Gastroesophageal sphincter (tissue), 4 donors: ENCODE measurements at places on chromosomes 2 and 18.
A peak's percentile ranks its signal among the peaks of the same experiment; 100 is the strongest.

DNA sequence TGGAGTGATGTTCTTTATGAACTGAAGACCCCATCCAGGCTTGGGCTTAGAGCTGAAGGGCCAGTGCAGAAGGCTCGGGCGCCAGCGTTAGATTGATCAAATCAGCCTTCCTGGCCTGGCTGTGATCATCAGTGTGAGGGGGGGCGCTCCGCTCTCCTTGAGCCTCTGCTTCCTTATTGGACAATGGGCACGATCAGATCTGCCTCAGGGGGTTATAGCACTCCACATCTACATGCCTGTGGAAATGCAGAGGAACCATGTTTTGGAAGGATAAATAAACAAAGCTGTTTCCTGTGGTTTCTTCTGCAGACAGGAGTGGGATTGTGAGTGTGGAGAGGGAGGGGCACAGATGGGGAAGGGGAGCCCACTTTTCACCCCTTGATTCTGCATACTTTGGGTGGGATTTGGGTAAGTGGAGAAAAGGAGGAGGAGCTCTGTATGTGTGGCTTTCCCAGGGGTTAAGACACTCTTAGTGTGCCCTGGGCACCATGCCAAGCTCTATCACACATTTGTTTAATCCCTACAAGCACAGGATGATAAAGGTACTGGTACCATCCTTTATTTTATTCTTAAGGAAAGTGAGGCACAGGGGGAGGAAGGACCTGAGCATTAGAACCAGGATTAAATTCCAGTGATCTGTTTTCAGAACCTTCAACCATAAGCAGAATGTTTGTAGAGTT is 150.5 kb downstream of the EN1 start:
- no peak for ATAC-seq

DNA sequence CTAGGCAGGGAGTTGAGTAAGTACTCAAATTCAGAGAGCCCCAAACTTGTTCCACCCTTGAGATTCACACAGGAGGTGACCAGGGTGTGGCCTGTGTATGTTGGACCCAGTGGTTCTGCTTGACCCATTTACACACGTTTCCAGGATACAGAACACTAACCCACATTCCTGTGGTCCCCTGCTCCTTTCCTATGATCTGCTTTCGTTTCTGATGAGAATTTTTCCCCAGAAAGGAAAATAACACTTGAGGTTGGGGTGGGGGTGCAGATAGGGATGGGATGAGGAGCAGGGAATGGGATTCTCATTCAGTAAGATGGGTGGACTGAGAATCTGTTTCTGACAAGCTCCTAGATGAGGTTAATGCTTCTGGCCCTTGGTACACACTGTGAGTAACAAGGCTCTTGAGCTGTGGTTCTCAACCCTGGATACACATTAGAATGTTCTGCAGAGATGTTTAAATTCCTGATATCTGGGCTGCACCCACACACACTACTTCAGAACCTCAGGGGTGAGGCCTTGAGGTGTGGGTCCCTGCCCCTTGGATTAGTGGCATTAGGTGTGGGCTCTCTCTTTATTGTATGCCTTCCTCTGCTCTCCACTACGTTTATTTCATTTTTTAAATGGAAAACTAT is 58.4 kb downstream of the TPGS2 start:
- ATAC-seq = no peak

- no peak for ATAC-seq
These were observed 37.5 kb downstream of the RTP5 start for GRCh38 chr2:241906826-241907570.

DNA sequence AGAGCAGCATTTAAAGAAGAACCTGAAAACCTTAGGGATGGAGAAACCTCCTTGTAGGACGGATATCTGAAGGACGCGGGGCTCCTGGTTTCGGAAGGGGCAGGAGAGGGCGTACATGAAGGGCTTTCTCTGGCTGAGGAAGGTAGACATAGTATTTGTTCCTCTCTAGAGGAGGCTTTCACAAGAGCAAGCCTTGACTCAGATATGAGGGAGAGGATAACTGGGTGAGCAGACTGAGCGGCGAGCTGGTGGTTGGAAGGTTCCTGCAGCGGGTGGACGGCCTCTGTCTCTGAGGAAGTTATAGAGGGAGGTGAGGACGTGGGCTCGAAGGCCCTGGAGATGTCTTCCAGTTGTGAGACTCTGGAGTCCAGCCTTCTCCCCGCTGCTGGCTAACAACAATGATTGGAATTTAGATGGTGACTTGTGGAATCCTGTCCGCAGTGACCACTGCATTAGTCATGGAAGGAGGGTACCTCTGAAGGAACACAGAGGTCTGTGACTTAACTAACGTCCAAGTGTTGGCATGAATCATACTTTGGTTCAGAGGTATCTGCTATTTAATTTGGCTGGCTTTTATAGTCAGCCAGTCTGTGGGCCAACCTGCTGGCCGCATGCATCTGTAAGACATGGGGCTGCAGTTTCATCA is 80.9 kb downstream of the ASAP2 start:
- ATAC-seq = no peak

- ATAC-seq = peak; percentile 91
These were observed 14.8 kb upstream of the BIN1 start for GRCh38 chr2:127121776-127122176.

GRCh38 chr2:190718652-190719526 is 70.0 kb downstream of the NAB1 start:
- peak; percentile 66 for ATAC-seq

- ATAC-seq = peak; percentile 93
These were observed at the start of gene UBXN2A for GRCh38 chr2:23939987-23940717. Gene UBXN2A (plus strand): TSS chr2:23940463. CDS start chr2:23958315, 17,852 bp downstream.

DNA sequence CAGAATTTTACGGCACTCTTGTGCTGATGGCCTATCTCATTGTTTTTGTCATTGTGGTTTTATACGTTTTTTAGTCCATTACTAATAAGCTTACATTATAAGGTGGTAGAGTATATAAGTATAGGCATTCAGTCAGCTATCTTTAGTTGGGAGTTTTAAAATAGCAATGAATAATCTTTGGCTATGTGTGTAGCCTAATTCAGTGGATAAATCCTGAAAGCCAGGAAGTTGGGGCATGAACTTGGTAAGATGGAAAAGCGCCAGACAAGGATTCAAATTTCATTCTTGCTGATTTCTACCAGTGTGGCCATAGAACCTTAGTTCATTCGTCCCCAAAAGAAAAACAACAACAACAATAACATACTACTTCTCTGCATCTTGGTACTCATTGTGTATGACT is 31.2 kb downstream of the EPC2 start:
- ATAC-seq = no peak

- ATAC-seq = no peak
These were observed 29.7 kb downstream of the C2orf42 start for GRCh38 chr2:70161069-70161534.

- no peak for ATAC-seq
These were observed 188.9 kb upstream of the TNP1 start for GRCh38 chr2:217048730-217049129.

- ATAC-seq = no peak
These were observed 69.0 kb downstream of the RRM2 start for GRCh38 chr2:10191554-10191953.

DNA sequence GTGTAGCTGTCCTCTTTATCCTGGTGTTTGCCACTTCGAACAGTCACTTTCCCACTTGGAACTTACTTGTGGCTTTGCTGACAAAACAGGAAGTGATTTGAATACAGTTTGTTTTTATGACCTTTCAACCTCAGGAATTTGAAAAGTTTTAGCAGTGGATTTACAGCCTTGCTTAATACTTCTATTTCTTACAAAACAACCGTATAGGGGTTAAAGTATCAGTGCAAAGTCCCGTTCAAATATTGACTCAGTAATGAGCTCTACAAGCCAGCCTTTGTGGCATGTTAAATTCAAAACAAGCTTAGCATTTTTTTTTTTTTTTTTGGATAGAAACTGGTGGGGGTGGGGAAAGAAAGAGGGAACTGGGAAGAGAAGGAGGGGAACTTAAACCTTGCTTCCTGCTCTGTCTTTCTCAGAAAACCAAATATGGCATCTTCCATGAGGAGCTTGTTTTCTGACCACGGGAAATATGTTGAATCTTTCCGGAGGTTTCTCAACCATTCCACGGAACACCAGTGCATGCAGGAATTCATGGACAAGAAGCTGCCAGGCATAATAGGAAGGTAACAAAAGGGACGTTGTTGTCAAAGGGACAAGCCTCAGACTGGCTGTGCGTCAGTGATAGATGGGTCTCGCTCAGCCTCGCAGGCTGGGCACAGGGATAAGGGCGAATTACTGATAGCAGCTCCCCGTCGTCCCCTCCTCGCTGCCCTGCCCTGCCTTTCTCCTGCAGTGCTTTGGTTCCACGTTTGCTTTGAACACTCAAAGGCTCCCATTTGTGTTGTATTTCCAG is at the start of gene HNMT:
TSS of gene HNMT (plus strand) at position 408 of the 793 bp plus-strand sequence. CDS start at position 427, 19 bp downstream.
- ATAC-seq = peak; percentile 68

DNA sequence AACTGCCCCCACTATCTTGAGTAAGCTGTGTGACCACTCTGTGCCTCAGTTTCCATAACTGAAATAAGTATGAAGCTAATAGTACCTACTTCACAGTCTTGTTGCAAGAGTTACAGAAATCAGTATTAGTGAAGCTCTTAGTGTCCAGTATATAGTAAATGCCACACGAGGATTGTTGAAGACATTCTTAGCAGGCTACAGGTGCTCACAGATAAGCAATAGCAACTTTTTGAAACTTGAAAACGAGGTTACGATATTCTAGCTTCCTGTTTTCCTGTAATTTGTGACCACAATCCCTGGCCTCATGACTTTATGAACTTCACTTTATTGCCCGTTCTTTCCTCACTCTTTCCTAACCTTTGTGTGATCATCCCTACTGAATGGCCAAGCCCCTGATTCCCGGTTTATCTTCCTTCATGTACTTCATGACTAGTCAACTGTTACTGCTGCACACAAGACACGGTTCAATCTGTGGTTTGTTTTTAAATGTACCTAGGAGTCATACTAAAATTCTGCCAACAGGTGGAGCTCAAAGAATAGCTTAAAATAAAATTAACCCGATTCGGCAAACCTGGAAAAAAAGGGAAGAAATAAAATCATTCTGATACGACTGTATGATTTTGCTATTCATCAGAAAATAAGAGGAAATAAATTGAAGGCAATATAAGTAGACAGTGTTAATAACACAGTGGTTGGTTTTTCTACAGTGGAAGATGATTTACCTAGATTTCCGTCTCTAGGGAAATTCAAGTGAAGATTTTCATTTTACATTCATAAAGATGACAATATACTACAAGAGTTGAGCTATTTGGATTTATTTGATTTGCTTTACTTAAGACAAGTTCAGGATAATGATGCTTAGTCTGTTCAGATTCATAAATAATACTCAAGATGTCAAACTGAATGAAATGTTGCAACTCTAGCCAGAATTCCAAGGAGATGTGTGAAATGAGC is 38.1 kb upstream of the STAT1 start:
- peak; percentile 17 for ATAC-seq

DNA sequence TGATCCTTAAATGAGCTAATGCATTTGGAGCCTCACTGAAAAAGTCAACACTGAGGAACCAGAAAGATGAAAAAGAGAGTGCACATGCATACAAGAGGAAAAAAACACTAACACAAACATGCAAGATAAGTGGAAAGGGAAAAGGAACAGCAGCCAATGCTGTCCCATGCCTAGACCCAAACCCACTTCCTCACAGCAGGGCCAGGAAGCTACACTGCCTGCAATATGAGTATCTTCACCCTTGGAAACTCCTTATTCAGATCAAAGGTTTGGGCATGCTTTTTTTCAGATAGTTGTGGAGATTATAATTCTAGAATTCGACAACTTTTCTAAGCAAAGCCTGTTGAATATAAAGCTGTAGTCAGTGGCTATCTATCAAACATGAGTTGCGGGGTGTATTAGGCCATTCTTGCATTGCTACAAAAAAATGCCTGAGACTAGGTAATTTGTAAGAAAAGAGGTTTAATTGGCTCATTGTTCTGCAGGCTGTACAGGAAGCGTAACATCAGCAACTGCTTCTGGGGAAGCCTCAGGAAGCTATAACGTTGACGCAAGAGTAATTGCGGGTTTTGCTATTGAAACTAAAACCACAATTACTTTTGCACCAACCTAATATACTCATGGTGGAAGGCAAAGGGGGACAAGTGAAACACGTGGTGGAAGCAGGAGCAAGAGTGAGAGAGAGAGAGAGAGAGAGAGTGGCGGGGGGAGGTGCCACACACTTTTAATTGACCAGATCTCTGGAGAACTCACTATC is 138.2 kb downstream of the MBD2 start:
- ATAC-seq = no peak

- no peak for ATAC-seq
These were observed 22.7 kb downstream of the CYP20A1 start for GRCh38 chr2:203261326-203262159.

DNA sequence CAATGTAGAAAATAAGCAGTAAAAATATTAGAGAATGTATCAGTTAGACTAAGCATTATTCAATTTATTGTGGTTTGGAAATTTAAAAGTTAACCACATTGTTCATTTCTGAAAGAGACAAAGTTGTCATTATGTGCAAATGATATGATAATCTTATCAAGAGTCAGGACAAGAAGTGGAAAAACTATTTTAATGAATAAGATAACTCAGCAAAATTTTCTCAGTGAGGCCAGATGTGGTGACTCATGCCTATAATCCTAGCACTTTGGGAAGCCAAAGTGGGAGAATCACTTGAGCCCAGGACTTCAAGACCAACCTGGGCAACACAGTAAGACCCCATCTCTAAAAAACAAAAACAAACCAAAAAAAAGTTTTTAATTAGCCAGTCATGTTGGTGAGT is 39.5 kb upstream of the CERS6 start:
- no peak for ATAC-seq

- no peak for ATAC-seq
These were observed 346.7 kb downstream of the RAD51AP2 start for GRCh38 chr2:17171446-17172049.

DNA sequence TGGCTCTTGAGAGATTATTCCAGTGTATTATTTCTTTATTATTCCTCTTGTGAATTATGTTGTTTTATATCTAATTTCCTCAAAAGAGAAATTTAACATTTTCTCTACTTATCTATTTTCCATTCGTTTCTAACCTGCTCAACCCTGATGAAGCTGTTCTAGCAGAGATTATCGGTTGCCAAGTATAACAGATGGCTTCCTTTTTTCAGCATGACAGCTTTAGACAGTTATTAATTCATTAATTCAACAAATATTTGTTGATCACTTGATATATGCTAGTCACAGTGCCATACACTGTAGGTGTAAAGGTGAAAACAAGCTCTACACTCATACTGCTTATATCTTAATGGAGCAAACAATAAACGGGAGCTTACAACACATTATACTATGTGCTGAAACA is 137.9 kb upstream of the UBE2E3 start:
- no peak for ATAC-seq

DNA sequence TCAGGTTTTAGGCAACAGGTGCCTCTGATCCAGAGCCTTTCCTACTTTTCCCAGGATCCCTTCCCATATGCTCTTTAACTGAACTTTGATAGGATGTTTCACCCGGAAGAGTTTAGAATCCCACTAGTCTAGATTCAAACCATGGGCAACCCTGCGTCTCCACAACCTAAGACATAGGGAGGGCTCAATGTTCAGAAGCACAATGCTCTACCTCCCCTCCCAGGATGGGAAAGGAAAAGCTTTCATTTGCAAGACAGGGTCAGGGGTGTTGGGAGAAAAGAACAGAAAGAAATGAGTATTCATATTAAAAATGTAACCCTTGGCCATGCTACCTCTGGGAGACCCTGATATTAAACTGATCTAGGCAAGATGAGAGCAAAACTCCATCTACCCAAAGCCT is 230.4 kb downstream of the MREG start:
- no peak for ATAC-seq

GRCh38 chr2:23037596-23037995 is 347.4 kb upstream of the KLHL29 start:
- ATAC-seq = no peak

GRCh38 chr2:67289271-67289670 is 107.9 kb upstream of the ETAA1 start:
- ATAC-seq = no peak

- no peak for ATAC-seq
These were observed 342.0 kb upstream of the DLGAP1 start for GRCh38 chr18:4797002-4797685.

GRCh38 chr2:39919511-39920306 is 140.7 kb upstream of the THUMPD2 start:
- no peak for ATAC-seq
